ENCODE measurements at places on chromosomes 4 and X. TPM values are rescaled to one million over a fixed set of nuclear protein-coding genes. Genes with fewer than 3 reads are reported as not detected.

The XAGE2 gene
- total RNA-seq: not detected

- no peaks in the 10 kb centered on the region for H3K4me1 ChIP-seq
- no peaks in the 10 kb centered on the region for H3K36me3 ChIP-seq
- H3K27ac ChIP-seq: no peak overlapping the region
Measured at GRCh38 chrX:23390979-23391378, 56.3 kb downstream of the PTCHD1 start.

The SPINK2 gene
- total RNA-seq: 1.5 TPM

The VBP1 gene
- total RNA-seq: 34.6 TPM

The TAF7L gene
- not detected for total RNA-seq

The FGF5 gene
- total RNA-seq: not detected

DNA sequence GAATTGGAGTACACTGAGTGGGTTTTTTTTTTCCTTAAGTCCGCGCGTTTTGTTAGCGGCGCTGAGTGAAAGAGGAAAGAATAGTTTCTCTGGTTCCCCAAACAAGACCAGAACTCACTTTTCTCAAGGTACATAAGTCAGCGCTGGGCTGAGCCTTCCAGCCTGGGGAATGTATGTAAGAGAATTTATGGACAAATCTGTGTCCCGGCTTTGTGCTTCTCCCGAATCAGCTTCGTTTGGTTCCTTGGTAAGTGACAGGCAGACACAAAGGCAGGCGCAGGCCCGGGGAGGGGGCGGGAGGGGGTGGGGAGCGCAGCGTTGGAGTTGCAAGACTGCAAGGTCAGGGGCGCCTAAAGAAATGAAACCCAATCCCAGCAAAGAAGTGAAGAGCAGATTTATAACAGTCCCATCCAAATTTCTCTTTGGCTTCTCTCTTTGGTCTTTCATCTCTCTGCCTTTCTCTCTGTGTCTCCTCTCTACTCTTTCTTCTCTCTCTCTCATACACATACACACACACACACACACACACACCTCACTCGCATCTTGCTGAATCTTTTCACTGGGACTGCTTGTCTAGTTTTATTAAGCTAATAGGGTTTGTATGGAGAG is 981 bp downstream of the TET2 start:
- DNase-seq: no peak
- H3K27ac ChIP-seq: peak overlapping the region; percentile 92
- H3K4me1 ChIP-seq: peaks cover 16% of the 10 kb centered on the region
- H3K4me3 ChIP-seq: peak overlapping the region; percentile 93
